ENCODE measurements at places on chromosomes 2 and 18. TPM values are rescaled to one million over a fixed set of nuclear protein-coding genes. Genes with fewer than 3 reads are reported as not detected.

The ANKRD30BL gene
- total RNA-seq: not detected

The APCDD1 gene
- total RNA-seq: 49.8 TPM

DNA sequence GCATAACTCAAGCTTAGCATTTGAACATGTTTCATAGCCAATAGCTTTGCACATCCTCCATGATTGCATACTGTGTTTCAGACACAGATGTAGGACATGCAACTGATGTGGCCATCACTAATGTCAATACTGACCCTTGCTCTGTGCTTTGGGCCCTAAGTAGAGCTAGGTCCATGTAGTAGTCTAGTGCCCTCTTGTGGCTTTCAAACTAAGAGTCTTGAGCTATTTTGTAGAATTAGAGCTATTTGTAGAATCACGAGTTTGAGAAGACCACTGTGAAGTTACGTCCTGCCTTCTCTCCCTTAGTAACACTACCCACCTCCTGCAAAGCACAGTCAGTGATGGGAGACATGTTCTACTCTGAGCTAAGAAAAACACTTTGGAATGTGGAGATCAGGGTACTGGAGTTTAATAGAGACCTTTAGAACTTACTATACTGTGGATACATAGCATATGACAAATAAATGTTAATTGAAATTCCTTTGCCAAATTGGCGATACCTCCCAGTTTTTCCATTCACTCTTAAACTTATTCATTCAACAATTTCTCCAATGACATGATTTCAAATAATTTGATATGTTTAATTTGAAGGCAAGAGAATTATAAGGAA lies 306.5 kb upstream of the TNP1 start:
- H3K36me3 ChIP-seq: peaks cover 12% of the 10 kb centered on the region
- H3K4me3 ChIP-seq: no peak overlapping the region
- no peaks in the 10 kb centered on the region for H3K27me3 ChIP-seq
- no peak overlapping the region for H3K27ac ChIP-seq
- peaks cover 44% of the 10 kb centered on the region for H3K4me1 ChIP-seq
- DNase-seq: no peak

- no peak overlapping the region for H3K4me3 ChIP-seq
- DNase-seq: no peak
- H3K27me3 ChIP-seq: no peaks in the 10 kb centered on the region
Measured at GRCh38 chr2:230347659-230348305, 20.8 kb downstream of the SP140L start.

- H3K36me3 ChIP-seq: no peaks in the 10 kb centered on the region
- peaks cover 35% of the 10 kb centered on the region for H3K4me1 ChIP-seq
- H3K27me3 ChIP-seq: no peaks in the 10 kb centered on the region
- H3K4me3 ChIP-seq: no peak overlapping the region
Measured at GRCh38 chr2:120774557-120775160, 39.0 kb downstream of the GLI2 start.

GRCh38 chr2:157032017-157032416 lies 225.5 kb upstream of the GALNT5 start:
- peaks cover 6% of the 10 kb centered on the region for H3K4me1 ChIP-seq
- no peaks in the 10 kb centered on the region for H3K27me3 ChIP-seq
- no peak for DNase-seq
- no peaks in the 10 kb centered on the region for H3K36me3 ChIP-seq
- H3K4me3 ChIP-seq: no peak overlapping the region

DNA sequence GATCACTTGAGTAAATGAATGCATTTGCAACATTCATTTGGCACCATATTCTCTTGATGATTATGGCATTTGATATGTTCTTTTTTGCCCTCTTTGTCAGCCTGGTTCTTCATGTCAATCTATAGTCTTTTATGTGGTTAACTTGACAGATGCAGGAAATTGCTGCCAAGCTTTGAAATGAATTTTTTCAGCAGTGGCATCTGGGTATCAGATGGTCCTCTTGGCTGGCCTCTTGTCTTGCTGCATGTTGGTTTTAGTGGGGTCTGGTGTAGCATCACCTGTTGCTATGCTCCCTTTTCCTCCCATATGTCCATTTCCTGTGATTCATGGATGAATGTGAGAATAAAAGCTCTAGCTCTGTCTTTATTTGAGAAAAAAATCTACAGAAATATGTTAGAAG lies 119.9 kb downstream of the DPP4 start:
- no peaks in the 10 kb centered on the region for H3K36me3 ChIP-seq
- no peak overlapping the region for H3K27ac ChIP-seq
- peaks cover 3% of the 10 kb centered on the region for H3K27me3 ChIP-seq
- H3K4me1 ChIP-seq: no peaks in the 10 kb centered on the region
- H3K4me3 ChIP-seq: no peak overlapping the region
